Daoy (cell line): ENCODE measurements at places on chromosomes 6 and 20. TPM values are rescaled to one million over a fixed set of nuclear protein-coding genes. Genes with fewer than 3 reads are reported as not detected.

DNA sequence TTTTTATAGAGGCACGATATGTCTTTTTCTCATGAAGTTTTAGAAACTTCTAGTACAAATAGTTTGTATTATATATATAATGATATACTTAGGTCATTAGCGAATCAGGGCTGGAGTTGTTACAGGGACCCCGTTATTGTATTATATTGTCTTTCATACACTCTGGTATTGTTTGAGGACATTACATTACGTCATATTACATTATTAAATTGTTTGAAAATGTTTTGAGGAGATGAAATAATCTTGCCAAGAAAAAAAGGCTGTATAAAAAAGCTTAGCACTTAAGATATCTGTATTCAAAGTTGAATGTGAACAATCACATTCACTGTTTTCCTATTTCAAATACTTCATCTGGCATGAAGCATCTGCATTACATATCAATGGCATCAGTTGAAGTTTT is 239.6 kb upstream of the ASCC3 start:
- no peak for DNase-seq

DNA sequence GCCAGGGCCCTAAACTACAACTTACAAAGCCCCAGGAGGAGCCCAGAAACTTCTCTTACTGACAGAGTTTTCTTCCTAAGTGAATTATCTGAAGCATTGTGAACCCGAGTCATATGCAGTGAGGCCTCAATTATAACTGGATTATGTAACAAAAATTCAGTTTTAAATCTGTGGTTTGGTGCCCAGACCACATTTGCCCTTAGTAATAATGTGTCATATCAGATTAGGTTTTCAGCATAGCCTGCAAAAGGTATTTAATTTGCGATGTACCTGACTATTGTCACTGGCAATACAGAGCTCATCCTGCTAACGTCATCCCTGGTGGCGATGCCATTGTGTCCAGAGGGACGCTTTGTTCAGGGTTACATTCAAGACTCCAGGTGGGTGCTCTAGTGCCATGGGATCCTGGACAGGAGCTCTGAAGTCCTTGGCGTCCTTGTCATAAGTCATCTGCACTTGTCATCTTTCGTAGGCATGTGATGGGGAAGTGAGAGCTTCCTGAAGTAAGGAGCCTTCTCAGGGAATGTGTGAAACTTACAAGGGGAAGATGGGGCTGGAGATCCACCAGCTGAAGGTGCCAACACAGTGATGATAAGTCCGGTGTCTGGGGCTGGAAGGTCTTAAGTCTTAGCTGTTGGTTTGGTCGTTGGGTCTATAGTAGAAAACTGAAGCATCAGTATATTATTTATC is 65.1 kb downstream of the HIVEP1 start:
- no peak for DNase-seq

Gene HS3ST5
- total RNA-seq, result not detected in 2 replicates

Gene SYNGAP1
- total RNA-seq, result 1.1 and 3.7 TPM in 2 replicates

GRCh38 chr20:41259309-41259708 is 58.2 kb downstream of the ZHX3 start:
- DNase-seq, result no peak

DNA sequence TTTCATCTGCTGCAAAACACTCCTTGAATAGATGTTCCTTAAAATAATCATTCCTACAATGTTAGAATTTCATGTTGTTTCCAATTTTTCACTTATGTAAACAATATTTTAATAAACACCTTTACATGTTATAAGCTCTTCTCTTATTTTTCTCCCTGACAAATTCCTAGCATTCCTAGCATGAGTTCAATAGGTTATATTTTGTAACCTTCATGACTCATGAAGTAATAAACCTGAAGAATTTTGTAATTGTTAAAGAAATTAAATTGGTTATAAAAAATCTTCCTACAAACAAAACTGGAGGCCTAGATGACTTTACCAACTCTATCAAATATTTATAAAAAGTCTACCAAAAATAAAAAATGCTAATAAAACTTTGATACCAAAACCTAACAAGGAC is 66.3 kb downstream of the NT5E start:
- no peak for DNase-seq

DNA sequence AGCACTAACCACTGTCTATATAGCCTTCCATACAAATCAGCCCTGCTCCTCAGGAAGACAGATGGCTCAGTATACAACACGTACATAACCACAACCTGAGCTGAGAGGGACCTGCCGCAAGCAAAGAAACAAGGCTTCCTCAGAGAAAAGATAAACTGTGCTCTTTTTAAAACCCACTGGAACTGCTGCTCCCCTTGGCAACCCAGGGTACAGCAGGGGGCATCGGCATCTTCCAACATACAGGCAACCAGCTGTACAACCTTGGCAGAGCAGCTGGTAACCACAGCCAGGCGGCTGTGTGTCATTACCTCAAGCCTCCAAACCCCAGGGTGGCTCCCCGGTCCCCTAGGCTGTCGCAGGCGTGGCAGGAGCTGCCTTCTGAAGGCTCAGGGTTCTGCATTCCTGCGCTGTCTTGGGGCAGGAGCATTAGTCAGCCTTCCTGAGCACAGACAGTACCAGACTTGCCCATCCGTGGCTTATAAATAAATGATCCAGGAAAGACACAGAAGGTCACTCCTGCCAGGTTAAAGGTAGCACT is 249.5 kb downstream of the ADGRG6 start:
- DNase-seq, result peak; percentile 64

GRCh38 chr6:20312606-20313005 is 89.1 kb upstream of the E2F3 start:
- no peak for DNase-seq

- DNase-seq, result peak; percentile 39
These were observed 106.7 kb downstream of the PRDM1 start for GRCh38 chr6:106192824-106193223.

Gene FAM210B
- 5.7 and 6.7 TPM in 2 replicates for total RNA-seq

Gene XKR7
- total RNA-seq, result under 0.01 and 0.12 TPM in 2 replicates

GRCh38 chr6:150336708-150337107 is 32.1 kb upstream of the IYD start:
- no peak for DNase-seq

Gene SLC22A2
- total RNA-seq, result 0.60 and 1.1 TPM in 2 replicates

DNA sequence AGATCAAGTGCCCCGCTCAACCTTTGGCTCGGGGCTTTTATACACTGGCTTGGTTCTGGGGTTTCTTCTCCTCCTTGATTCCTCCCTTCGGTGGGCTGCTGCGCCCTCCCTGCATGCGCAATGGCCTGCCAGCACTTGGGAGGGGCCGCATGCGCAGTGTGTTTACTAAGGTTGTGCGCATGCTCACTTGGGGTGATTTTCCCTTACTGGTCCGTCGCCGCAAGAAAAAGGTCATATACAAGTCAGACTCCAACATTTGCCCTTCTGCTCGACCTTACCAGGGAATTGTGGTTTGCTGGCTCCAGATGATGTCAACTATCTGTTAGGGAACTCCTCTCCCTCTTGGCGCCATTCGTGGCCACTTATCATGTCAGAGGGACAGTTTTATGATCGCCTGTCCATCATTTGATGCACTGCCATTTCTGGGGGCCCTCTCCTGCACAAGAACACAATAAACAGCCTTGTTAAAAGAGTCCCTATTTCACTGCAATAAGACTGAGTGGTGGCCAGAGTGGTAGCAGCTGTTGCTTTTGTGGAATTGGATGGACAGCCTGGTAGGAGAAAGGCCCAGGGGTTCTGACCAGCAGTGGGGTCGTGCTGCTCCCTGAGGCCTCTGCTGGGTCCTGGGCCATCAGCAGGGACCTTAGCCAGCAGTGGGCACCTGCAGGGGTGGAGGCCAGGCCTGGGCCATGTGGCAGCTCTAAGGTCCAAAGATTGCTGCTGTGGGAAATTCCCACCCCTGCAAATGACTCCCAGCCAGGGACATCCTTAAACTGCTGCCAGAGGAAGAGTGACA is 2.8 kb upstream of the LBP start:
- DNase-seq, result no peak

GRCh38 chr6:41939848-41940758 is 1.5 kb downstream of the CCND3 start:
- peak; percentile 31 for DNase-seq

- peak; percentile 85 for DNase-seq
These were observed 95.0 kb downstream of the SNX5 start for GRCh38 chr20:17873410-17874270.

DNA sequence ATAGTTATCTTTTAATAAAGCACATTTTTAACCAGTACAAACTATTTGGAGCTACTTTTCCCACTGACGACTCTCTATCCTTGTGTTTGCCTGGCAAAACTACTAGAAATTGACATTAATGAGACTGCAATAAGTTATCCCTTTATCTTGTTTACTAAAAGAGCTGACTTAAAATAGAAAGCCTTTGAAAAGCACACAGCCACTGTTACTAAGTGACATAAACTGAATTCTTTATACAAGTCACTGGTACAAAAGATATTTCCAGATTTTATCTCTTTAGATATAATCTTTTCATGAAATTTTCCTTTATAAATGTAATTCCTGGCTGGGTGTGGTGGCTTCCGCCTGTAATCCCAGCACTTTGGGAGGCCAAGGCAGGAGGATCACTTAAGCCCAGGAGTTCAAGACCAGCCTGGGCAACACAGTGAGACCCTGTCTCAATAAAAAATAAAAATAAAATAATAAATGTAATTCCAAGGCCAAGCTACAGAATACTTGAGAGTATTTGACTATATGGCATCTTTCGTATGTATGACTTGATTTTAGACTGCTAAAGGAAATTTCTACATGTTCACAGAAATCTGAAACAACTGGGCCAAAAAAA is 9.5 kb downstream of the MBOAT1 start:
- DNase-seq, result no peak

Gene OR2H1
- total RNA-seq, result not detected in 2 replicates

DNA sequence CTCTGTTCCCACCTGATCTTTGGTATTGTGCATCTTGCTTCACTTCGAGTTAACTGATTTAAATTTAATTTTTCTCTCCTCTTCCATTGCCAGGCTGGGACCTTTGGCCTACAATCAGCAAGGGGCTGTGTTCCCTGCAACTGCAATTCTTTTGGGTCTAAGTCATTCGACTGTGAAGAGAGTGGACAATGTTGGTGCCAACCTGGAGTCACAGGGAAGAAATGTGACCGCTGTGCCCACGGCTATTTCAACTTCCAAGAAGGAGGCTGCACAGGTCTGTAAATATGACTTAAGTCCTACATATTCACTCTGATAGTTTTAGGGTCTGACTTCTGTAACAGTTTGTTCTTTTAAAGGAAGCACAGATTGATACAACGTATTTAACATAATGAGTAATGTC is 412.4 kb downstream of the ARHGAP18 start:
- DNase-seq, result no peak

DNA sequence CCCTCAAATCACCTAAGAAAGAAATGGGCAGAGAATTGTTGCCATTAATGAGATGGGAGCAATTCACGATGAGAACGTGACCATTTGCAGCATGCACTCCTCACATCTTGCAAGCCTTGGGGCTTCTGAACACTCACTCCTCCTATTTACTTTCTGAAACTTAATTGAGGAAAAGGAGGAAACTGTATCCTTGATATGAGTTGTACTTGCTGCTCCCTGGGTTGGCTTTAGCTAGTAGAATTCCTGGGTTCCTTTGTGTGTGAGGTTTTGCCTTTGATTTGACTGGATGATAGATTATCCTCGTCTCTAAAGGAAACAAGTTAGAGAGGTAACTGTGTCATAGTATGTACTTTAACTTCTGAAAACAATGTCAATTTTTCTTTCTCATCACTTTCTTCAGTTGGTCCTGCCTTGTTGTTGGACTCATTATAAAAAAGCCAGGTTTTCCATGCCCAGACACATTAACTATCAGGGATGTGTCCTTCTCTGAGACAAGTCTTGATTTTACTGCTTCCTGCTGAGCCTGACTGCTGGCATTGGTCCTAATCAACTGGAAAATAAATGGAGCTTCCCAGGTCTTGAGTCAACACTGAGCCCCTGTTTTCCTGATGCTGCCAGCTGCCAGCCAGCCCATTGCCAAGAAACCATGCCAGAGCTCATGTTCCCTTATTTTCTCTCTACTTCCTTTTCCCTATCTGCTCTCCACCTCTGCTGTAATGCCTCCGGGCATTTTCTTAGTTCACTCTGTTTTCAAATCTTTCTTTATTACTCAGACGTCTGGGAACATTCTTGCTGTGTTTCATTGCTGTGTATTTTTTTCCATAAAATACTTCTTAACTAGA is 6.0 kb upstream of the MRAP2 start:
- DNase-seq, result peak; percentile 92

Gene ZBTB12
- total RNA-seq, result 7.5 and 9.8 TPM in 2 replicates

DNA sequence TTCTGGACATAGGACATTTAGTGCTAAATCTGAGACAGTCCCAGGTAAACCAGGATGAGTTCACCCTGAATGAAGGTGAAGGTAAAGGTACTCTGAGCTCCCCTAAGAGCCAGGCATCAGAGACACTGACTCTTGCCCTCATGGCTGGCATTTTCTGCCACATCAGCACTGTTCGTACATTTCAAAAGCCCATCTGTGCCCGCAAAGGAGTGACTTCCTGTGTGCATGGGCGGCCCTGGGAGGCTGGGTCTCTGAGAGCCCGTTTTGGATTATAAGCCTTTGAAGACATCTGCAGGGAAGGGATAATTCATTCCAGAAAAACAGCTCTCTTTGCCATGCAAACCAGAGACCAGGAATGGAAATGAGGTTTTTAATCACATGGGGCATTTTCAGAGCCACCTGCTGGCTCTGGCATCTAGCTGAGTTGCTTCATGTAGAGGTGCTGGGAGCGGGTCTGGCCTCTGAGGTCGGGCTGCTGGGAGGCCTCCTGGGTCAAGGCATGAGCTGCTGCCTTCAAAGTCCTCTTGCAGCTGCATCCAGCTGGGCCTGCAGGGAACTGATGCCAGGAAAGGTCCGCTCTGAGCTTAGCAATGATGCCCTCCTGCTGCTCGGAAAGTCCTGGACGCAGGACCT is 348.3 kb downstream of the DHX35 start:
- DNase-seq, result no peak

DNA sequence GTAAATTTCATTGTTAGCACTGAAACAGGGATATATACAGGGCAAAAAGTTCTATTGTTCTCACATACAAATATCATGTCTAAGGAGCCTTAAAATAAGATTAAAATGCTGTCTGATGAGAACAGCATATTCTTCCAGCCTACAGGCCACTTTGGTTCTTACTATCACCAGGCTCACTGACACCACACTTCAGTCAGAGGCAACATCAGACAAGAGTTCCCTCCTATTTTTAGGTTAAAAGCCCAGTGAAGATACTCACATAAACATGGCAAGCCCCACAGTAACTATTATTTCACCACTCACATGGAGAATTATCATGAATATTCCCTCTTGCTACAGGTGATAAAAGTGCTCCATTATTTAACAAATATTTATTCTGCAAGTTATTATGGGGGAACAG is 175.8 kb downstream of the ISM1 start:
- DNase-seq, result no peak

DNA sequence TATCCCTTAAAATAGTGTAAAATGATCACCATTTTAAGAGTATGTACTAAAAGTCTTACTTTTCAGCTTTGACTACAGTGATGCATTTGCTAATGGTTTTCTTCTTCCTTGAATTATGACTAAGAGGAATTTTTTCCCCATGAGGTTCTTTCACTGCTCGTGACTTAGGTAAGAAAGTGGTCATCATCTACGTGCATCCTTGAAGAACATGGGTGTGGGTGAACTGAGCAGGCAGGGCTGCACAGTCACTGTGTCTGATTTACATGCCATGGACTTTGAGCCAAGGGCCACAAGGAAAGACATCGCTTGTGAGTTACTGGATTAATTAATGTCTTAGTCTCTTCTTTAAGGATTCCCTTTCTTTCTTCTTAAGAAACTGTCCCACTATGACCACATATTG is 33.3 kb downstream of the NQO2 start:
- DNase-seq, result no peak

GRCh38 chr6:114194362-114195026 is 148.3 kb downstream of the HS3ST5 start:
- peak; percentile 26 for DNase-seq
